Stimulated activated CD4-positive, alpha-beta T cell treated with anti-CD3 and anti-CD28 coated beads, Interleukin-2, amount 100 ng/mL, for 48 hours (primary cell): ENCODE measurements at places on chromosomes 2 and 18.
A peak's percentile ranks its signal among the peaks of the same experiment; 100 is the strongest.

GRCh38 chr2:182240862-182241371 is 185.9 kb downstream of the PDE1A start:
- DNase-seq: peak; percentile 2

DNA sequence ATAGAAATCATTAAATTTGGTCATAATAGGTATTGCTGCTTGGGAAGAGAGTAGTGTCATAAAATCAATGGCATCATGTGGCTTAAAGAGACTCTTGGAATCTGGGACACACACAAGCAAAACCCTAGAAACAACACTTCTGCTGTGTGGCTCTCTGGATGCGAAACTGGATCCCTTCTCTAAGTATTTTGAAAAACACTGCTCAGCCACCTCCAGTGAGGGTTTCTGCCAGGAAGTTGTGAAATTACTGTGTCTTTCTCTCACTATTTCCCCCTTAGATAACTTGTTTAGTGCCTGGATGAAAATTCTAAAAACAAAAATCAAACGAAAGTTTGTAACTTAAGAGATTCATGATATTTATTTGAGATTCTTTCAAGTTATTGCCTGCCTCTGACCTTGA is 163.8 kb downstream of the RHBDD1 start:
- DNase-seq: no peak

- DNase-seq: no peak
Observed at GRCh38 chr2:96931466-96931865, 54.9 kb downstream of the FAM178B start.

- DNase-seq: no peak
Observed at GRCh38 chr2:138621139-138621538, 119.6 kb downstream of the SPOPL start.

DNA sequence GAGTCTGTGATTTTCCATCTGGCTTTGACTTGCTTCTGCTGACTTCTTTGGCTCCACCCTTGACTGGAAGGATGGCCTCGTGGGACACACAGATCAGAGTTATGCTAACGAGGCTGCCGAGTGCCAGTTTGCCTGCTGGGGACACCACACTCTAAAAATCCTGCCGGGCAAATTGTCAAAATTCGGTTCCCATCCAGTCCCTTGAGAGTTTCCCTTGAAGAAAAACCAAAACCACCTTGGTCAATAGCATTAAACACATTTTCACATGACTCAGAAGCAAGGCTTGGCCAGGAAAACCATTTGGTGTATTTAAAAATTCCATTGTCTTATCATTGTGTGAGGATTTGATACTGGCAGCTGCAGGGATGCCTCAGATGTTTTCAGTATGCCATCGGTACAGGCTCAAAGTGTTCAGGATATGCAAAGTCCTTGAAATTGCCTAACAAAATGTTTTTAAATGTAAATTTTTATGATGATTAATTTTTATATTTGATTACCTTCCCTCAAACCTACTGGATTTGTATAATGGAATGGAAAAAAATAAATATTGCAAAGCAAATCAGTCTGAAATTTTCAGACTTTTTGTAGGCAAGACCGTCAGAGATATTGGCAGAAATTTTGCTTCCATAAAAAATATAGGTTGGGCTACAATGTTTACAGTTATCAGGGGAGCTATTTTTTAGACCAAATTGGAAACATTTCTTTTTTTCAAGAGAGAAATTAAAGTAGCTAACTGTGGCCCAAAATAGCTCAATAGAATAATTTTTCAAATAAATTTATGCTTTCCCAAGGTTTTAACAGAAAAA is 41.6 kb downstream of the KCNE4 start:
- DNase-seq: no peak

DNA sequence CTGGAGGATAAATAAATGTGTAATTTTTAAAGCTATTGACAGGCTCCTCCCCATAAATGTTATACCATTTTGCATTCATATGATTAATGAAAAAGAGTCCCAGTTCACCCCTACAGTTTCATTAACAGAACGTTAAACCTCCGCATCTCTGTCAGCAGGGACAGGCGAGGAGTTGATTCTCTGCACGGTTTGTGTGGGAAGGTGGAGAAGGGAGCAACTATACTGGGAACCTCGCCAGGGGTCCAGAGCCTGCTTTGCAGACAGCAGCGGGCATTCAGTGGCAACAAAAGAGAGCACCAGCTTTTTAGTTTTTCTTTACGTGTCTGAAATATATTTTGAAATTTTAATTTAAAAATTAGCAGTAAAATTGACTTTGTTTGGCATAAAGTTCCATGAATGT is 101.4 kb downstream of the FARSB start:
- DNase-seq: no peak

DNA sequence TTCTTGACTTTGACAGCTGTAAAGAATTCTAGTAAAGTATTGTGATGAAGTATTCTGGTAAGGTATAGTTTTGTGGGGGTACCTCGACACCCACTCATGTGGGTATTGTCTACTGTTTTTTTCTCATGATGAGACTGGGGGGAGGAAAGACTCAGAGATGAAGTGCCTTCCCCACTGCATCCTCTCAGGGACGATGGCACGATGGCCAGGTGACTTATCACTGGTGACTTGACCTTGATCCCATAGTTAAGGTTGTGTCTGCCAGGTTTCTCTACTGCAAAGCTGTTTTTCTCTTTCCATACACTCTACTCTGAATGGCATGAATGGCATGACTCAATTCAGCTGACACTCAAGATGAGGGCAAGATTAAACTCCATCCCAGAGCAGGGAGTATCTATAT is 936 bp upstream of the CCDC68 start:
- no peak for DNase-seq

DNA sequence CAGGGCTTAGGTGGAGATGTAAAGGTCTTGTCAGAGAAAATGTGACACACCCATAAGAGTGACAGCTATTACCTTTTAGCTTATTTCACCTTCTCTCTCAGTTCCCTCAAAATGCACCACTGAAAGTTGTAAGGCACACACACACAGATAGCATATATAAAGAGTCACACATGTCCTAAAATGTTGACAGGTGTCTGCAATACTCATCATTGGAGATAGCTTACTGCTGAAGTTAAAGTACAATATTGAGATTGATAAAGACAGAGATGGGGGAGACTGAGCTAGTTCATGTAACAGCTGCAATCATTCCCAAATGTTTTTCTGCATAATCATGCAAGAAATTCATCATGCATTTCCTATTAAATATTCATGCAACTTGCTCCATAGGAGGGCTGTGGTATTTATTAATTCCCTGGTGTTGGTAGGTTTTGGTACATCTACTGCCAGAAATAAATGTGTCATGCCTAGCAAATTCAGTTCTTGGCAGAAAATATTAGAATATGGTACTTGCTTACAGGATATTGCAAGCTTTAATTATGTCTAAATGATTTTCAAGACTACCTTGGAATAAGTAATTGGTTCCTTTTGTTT is 118.8 kb upstream of the RBMS1 start:
- no peak for DNase-seq

DNA sequence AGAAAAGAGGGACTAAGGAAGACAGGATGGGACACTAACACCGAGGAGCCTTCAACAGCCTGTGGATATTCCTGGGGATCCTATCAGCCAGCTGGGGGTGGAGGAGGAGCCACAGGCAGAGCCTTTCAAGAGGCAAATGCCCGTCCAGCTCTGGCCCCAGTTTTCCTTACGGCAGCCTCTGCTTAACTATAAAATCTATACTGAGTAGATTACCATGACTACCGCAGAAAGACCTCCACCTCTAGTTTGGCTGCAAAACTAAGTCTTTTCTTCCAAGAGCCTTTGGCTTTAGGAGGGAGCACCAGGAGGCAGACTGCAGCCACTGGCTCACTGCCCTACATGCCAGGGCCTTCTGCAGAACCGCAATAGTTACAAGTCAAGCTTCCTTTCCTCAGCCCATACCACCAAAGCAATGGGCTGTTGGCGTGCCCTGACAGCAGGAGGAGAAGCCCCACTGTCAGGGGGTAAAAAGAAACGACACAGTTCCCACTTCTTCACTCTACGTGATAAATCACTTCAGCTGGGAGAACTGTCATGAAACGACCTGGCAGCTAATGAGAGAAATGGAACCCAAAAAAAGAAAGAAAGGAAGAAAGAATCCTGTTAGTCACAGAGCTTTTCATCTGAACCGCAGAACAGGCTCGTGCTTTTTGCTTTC is 25.1 kb upstream of the CREB1 start:
- DNase-seq: no peak

GRCh38 chr18:6406910-6407470 is 7.7 kb downstream of the L3MBTL4 start:
- DNase-seq: no peak

- no peak for DNase-seq
Observed at GRCh38 chr2:66576311-66576560, 141.3 kb downstream of the MEIS1 start.

- DNase-seq: no peak
Observed at GRCh38 chr2:229749779-229750178, 35.4 kb upstream of the DNER start.

GRCh38 chr2:47072018-47072691 is 83.0 kb downstream of the STPG4 start:
- DNase-seq: no peak

DNA sequence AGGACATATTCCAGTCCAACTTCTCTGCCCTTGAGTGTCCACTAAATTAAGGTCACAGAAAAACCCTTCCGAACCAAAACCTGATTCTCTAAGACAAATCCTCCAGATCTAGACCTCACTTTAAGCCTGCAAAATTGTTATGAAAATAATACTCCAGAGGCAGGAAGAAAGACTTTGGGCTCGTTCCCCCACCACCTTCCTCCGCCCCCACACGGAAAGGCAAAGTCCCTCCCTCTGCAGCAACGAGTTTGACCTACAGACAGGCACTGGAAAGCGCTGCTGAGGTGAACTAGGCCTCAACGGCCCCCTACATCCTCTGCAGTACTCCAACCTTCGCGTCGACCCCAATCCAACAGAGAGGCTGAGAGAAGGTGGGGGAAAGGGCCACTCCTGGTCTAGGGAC is 808 bp downstream of the ATP5MC3 start:
- peak; percentile 40 for DNase-seq
